ENCODE measurements at places on chromosomes 4 and X.

- DNase-seq, result no peak
These were observed 2366.3 kb downstream of the PCDH7 start for GRCh38 chr4:33086331-33086925.

GRCh38 chr4:44256414-44256813, 192.2 kb downstream of the KCTD8 start:
- no peak for DNase-seq

- DNase-seq, result no peak
These were observed 26.5 kb downstream of the RHOH start for GRCh38 chr4:40223343-40223742.

- DNase-seq, result no peak
These were observed 113.6 kb downstream of the FAM53A start for GRCh38 chr4:1570291-1571164.

- DNase-seq, result no peak
These were observed 34.6 kb upstream of the SORBS2 start for GRCh38 chr4:185846505-185847150.

GRCh38 chr4:38688676-38689355, 24.8 kb downstream of the KLF3 start:
- no peak for DNase-seq

DNA sequence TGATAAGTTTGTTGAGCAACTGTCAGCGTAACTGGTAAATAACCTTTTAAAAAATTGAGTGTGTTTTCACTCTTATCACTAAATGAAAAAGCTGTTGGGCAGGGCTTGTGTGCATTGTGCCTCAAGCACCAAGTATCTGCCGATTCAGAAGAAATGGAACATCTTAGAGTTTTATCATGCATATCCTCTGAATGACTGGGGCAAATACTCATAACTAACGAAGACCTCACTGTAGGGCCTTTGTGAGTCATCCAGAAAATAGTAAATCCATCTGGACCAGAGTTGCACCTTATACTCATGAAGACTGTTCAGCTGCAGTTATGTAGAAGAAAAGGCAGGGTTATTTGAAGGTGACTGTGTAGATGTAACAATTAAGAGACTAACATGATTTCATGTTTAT, 222.1 kb downstream of the CAMK2D start:
- DNase-seq, result no peak

DNA sequence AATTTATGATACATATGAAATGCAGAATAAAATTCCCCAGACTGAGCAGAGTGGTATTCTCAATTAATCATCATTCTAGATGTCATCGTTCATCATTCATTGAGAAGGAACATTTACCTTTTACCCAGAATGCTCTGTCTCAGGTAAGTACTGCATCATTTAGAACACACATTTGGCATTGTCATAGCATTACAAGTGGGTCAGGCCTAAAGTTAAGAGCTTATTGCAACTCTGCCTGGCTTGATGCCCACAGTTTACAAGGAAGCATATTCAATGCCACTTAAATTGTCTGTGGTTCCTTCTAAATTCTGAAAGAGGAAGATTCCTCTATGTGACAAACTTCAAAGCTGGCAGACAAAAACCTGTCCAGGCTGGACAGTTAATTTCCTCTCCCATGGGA, 87.3 kb downstream of the CAMK2D start:
- DNase-seq, result no peak

- DNase-seq, result no peak
These were observed 9.4 kb downstream of the IRF2 start for GRCh38 chr4:184464759-184465454.

- no peak for DNase-seq
These were observed 24.3 kb upstream of the IL2 start for GRCh38 chr4:122480655-122481487.

- no peak for DNase-seq
These were observed 3.4 kb upstream of the IGBP1 start for GRCh38 chrX:70129816-70130215.

GRCh38 chrX:124030520-124030919, 69.0 kb downstream of the STAG2 start:
- DNase-seq, result no peak

DNA sequence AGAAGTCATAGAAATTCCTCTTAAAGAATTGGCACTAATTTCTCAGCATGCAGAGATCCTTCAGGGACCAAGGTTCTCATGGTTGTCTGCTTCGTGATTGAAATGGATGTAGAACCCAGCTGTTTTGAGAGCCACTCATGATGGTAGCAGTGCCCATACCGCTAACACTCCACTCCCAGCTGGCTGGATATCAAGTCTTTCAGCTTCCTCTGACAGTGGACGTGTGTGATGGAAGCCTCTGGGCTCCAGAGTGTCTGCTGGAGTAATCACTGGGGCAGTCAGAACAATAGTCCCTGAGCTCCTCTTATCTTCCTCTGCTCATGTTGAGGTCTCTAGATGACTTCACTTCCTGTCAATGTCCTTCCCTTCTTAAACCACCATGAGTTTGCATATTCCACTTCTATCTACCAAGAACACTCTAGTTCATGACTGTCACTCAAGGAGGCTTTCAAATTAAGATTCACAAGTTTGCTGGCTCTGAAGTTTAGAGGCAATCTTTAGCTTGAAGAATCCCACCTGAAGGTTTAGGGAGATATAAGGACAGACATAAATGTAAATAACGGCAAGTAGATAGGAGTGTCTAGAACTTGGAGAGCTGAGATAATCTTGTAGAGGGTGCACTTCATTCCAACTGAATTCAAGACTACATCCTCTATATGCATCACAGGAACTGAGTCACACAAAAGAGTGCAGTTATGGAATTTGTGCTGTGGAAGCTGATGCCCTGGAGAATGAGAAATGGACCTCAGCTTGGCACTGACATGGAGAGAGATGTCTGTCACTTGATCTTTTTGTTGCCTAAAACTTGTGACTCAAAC, 64.5 kb upstream of the WDR1 start:
- no peak for DNase-seq

DNA sequence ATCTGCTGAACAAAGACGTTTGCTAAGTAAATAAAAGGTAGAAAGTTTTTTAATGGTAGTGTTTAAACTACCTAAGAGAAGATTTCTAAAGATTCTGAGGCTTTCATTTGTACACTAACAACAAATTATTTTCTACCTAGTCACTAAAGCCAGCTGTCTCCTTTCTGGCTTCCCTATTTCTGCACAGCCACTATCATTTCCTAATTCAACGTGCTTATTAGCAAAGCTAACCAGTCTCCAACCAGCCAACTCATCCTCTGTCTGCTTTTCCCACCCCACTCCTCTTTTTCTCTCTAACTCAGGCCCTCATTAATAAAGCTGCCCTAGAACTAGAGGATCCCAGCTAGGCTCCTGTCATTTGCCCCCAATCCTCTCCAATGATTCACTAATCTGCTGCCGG, 118.2 kb downstream of the ZNF827 start:
- no peak for DNase-seq

DNA sequence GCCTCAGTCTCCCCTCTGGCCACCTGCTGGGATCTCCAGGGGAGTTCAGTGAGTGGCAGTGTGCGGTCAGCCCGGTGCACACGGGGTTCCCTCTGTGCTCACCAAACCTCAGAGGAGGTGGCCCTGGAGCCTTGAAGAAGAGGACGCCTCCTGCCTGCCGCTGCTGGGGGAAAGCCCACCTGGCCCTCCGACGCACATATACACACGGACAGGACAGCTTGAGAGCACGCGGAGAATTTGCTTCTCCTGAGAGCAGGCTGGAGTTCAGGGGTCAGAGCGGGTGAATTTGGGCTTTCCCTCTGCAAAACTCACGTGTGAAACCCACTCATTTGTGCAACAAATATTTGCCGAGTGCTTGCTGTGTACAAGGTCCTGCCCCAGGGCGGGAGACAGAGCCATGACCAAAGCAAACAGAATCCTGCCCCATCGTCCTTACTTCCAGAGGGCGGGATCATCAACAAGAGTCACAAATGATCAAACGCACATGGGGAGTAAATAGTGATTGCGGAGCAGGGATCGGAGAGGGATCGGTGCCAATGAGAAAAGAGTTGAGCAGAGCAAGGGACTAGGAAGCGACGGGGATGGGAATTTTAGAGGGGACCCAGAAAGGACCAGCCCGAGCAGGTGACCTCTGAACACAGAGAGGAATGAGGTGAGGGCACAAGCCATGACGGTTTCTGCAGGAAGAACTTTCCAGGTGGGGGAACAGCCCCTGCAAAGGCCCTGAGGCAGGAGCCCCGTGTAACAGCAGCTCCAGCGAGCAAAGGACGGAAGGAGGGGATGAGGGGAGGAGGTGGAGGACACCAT, 17.6 kb downstream of the BLOC1S4 start:
- DNase-seq, result no peak

DNA sequence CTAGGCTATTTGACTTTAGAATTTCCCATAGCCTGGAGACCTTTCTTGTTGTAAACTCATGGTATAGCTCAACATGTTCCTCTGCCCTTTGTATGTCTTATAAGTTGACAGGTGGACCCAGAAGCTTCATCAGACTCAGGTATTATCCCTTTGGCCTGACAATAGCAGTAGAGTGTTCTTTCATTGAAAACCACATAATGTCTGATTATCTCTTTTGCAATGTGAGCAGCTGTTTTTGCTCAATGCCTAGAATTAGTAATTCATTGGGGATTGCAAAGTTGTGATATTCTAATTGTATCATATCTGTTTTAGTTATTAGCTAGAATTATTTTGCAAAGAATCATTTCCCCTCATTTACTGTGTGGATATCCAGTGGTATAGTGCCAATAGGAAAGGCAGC, 27.5 kb downstream of the TBC1D19 start:
- DNase-seq, result no peak

DNA sequence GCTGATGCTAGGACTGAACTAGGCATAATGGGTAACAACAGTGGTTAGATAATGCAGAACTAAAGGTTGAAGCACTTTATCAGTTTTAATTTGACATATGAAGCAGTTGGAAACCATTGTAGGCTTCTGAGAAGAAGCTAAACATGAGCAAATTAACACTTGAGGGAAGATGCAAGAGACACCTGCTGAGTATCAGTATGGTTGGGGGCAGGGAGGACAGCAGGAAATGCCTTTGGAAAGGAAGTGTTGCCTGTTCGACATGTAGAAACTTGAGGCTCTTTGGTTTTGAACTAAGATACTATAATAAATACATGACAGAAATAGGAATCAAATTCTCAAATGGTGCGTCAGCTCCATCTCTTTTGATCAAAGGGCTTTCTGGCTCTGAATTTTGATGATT, 115.6 kb downstream of the FHIP1A start:
- DNase-seq, result no peak

GRCh38 chrX:33741807-33742206, 390.3 kb downstream of the FAM47A start:
- no peak for DNase-seq

DNA sequence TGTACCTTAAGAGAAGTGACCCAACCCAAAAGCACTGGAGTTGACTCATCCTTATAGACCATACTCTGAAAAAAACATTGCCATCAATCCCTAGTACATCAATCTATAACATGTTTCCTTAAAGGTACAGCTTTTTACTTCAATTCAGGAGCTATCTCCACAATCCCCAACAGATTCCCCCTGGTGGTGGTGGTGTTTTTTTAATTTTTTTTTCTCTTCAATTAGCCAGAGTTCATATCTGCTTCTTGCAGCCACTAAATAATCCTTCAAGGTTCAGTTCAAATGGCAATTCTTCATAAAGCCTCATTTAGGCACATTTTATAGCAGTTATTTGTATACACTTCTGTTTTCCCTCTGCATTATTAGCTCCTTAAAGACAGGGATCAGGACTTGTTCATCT, 60.7 kb upstream of the KDR start:
- no peak for DNase-seq

GRCh38 chr4:26912810-26913209, 52.2 kb downstream of the STIM2 start:
- no peak for DNase-seq

- DNase-seq, result no peak
These were observed 54.2 kb downstream of the EDNRA start for GRCh38 chr4:147535124-147535523.

- no peak for DNase-seq
These were observed 22.8 kb downstream of the CRMP1 start for GRCh38 chr4:5869966-5870619.

- DNase-seq, result no peak
These were observed 28.5 kb downstream of the PHEX start for GRCh38 chrX:22060415-22061280.

Measured in NCI-H1417 treated with DMSO at 0.1 percent for 48 hours (cell line).